ENCODE measurements at places on chromosomes 2 and 18.

DNA sequence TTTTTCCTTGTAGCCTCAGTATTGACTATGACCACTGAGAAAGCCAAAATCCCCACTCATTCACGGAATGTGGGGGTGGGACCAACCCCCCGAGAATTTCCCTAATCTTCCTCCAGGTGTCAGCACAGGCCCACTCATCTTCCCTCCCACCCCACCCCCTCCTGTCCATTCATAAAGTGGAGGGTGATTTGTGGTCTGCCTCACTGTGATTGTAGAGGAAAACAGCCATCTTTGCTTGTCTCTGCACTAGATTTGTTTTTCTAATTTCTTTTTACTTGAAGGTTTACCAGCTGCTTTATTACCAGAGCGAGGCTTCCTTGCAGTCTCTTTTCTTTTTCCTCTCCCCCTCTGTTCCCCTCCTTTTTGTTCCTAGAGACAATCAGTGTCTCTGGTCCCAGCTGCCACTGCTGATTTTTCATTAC is 171.8 kb downstream of the ICOS start:
- no peak for DNase-seq

DNA sequence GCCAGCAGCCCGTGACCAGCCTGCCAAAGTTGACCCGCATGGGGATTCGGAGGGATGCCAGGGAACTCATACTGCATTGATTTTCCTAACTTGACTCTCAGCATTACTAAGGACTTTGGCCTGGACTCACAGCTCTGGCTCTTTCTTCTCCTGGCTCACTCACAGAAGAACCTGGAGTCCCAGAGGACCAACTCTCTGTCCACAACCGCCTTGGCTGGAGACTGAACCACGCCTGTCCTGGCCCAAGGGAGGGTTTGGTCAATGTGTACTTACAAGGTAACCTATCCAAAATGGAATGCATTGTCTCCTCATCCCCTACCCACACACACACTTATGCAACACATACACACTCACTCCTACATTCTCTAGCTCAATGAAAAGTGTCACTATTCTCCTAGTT is 135.6 kb upstream of the KLHL29 start:
- DNase-seq, result no peak

DNA sequence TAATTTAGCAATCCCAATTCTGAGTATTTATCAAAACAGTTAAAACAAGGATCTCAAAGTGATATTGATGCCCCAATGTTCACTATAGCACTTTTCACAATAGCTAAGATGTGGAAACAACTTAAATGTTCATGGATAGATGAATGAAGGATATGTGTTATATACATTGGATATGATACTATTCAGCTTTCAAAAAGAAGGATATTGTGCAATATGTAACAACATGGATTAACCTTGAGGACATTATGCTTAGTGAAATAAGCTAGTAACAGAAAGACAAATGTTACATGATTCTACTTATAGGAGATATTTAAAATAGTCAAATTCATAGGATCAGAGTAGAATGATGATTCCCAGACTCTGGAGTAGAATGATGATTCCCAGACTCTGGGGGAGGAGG is 78.0 kb downstream of the INSIG2 start:
- no peak for DNase-seq

DNA sequence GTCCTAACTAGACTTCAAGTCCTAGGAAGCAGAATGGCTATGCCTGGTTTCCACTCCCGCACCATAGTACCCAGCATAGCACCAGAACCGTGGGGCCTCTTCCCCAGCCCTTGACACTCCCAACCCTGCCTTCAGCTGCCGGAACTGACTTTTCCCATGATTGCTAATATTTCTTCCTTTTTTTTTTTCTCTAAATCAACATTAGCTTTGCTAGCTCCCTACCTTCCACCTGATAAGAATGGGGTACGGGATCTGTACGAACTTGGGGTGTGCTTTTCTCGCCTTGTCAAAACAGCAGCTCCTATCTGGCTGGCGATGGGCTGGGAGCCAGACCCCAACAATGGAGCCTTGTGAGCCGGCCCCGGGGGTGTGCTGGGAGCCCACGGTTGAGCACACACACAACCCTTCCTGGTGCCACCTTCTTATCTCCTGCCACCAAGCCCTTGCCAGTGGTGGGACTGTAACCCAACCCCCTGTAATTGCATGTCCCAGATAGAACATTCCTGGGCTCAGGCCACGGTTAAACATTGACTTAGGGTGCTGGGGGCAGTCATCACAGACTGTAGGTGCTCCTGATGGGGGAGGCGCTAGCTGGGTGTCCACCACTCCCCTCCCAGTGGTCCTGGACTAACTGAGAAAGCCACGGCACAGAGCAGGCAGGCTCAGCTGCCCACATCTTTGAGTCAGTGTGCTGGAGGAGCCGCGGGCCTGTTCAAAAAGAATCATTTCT is 213.0 kb upstream of the HAAO start:
- DNase-seq, result no peak

GRCh38 chr2:11821705-11822104 is 75.3 kb downstream of the LPIN1 start:
- no peak for DNase-seq

DNA sequence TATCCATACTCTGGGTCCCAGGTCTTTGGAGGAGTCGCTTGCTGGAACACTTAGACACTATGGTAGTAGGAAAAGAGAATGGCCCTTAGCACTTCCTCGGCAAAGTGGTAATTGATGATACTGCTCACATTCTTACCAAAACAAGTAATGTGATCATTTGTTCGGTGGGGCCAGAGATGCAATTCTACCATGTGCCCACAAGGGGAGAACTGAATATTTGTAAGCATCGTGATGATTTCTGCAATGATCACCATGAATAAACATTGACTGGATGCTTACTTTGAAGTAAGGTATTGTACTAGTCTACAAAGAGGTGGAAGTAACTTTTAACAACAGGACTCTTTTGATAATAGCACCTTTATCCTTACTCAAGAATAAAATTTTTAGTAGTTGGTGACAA is 109.7 kb downstream of the CD8B2 start:
- no peak for DNase-seq

DNA sequence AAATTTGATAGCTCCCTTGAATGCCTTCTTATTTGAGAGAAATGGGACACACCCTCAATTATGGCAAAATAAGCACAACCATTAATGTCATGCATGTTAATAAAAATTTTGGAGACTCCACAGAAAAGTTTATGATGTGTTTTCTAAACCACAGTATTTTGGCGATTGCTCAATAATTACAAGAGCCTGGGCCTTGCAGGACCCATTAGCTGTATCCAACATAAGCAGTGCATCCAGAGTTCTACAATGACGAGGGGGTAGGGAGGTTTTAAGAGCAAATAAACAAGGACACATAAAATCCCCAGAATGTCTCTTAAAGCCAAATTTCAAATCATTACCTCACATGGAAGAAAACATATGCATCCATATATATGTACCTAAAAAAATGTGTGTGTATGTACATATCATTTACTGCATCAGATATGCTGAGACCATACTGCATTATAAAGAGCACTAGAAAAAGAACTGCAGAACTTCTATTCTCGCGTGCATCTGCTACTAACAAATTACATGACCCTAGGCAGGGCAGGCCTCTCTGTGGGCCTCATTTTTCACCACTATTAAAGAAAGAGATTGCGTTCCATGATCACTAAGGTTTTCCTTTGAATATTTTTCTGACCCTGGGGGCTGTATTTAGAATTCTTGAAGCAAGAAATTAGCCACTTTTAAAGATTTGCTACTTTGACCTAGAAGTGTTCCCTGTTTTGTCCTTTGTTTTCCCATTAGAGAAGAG is 38.0 kb downstream of the CMPK2 start:
- DNase-seq, result no peak

GRCh38 chr2:9650119-9650821 is 19.5 kb upstream of the YWHAQ start:
- DNase-seq, result no peak

GRCh38 chr18:58852629-58853028 is 12.0 kb upstream of the ZNF532 start:
- no peak for DNase-seq

GRCh38 chr2:127620866-127621265 is 25.1 kb upstream of the GPR17 start:
- no peak for DNase-seq

DNA sequence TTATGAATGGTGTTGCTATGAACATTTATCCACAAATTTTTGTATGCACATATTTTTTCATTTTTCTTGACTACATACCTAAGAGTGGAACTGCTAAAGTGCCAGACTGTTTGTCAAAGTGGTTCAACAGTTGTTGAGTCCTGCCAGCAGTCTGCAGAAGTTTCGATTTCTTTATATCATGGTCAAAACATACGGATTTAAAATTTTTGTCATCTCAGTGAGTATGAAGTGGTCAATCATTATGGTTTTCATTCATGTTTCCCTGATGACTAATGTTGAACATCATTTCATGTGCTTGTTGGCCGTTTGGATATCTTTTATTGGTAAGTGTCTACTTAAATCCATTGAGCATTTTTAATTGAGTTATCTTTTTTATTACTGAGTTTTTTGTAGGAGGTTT is 39.2 kb downstream of the CCDC138 start:
- DNase-seq, result no peak

- no peak for DNase-seq
These were observed 11.1 kb downstream of the DHRS9 start for GRCh38 chr2:169080250-169081069.

DNA sequence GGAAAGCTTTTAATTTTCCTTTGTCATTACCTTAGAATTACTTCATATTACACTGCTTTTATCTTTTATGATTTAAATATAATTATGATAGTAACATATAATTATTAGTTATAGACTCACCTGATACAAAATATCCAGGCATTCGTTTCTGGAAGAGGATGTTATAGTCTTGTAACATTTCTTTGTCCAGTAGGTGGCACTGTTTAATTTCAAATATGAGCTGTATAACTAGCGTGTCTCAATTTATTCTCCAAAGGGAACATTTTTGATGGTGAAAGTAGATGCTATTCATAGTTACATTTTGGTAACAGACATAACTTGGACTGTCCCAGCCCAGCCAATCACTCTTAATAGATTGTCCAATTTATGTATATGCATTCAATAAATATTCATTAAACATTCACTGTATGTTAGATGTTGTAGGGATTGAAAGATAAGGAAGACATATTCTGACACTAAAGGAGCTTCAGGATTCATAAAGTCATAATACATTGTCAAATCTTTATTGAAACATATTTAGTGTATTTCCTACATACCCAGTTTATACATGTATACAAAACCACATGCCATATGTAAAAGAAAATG is 19.2 kb downstream of the DAW1 start:
- DNase-seq, result peak; percentile 49

DNA sequence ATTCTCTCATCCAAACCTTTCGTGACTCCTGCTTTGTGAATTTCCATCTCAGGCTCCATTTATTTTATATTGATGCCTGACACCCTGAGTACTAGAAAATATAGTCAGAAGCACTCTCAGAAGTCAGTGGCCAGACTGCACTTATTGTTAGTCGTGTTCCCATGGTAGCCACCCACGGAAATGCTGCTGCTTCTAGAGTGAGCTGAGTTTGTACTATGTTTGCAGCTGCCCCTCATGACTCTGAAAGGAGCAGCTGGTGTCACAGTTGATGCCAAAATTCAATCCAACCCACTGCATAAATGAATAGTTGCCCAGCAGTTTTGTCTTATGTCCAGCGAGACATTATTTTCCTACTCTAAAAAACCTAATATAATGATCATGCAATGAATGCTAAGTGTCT is 265.2 kb upstream of the SPHKAP start:
- DNase-seq, result no peak

GRCh38 chr2:69683170-69683971 is 39.8 kb upstream of the AAK1 start:
- DNase-seq, result no peak

DNA sequence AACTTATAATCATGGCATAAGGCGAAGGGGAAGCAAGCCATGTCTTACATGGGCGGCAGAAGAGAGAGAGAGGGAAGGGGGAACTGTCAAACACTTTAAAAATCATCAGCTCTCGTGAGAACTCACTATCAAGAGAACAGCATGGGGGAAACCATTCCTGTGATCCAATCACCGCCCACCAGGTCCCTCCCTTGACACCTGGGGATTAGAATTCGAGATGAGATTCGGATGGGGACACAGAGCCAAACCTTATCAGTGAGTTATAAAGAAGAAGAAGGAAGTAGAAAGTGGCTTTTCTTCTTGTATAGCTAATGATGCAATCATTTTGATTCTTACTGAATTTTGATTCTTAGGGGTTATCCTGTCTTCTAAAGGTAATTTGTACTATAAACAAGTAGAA is 51.4 kb downstream of the SMCHD1 start:
- DNase-seq, result no peak

GRCh38 chr2:239366740-239367139 is 34.1 kb downstream of the HDAC4 start:
- no peak for DNase-seq

Measured in HS-5 (cell line).